ENCODE measurements at places on chromosomes 1 and 21.

GRCh38 chr1:38559446-38560165 is 300.0 kb downstream of the RRAGC start:
- DNase-seq, result peak; percentile 81

- peak; percentile 86 for DNase-seq
Measured at GRCh38 chr1:27872059-27872801, at the start of gene THEMIS2. TSS of gene THEMIS2 (plus strand) at chr1:27872544. CDS start at chr1:27872572, 28 bp downstream.

GRCh38 chr1:199723250-199723956 is 304.1 kb upstream of the NR5A2 start:
- DNase-seq, result no peak

- DNase-seq, result no peak
Measured at GRCh38 chr1:11796036-11796828, 9.5 kb downstream of the MTHFR start.

DNA sequence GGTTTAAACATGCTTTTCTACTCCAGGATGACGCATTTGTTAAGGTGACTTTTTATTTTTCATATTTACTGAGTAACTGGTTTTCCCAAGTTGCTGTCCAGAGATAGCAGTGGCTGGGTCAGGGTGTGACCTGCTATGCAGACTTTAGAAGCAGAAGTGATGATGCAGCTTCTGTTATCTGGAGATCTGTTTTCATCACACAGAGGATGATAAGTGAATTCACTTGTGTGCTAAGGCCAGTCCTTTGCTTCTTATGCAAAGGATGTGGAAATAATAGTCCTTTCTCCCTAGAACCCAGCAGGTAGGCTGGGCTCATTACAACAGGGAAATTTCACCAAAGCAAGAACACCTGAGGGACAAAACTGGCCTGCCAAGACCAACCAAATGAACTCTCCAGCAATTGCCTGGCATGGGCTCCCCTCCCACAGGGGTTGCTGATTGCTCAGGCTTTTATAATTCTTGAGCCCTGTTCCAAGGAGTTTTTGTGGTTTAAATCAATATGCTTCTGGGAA is 97.8 kb upstream of the LPGAT1 start:
- DNase-seq, result no peak

DNA sequence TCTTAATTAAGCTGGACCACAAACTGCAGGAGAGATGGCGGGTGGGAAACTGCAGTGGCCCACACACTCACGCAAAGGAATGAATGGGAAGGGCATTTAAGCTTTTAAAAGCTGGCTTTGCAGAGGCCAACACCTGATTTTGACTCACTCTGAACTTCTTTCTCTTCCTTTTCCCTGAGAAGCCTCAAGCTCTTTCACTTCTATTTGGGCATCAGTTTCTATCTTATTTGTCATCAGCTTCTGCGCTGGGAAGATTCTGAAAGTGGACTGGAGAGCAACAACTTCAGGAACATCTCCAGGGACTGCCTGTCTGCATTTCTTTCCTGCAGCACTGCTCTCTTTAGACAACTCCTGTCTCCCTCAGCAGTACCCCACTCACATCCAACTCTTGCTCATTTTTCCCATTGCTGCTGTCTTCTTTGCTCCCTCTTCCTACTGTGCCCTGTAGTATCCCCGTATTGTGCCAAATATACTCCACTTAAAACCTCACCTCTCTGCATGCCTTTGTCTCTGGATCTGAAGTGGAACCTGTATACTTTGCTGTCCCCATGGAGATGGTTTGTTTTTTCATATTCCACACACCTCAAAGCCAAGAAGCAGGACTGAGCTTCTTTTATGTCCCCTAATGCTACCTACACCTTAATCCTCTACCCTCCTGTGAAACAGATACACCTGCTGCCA is 143.3 kb upstream of the JUN start:
- DNase-seq, result no peak

- no peak for DNase-seq
Measured at GRCh38 chr1:235709018-235709417, 59.4 kb upstream of the GNG4 start.

GRCh38 chr1:89069951-89070350 is 4.9 kb upstream of the GBP1 start:
- DNase-seq, result no peak

- DNase-seq, result no peak
Measured at GRCh38 chr1:108841703-108842102, 15.2 kb downstream of the AKNAD1 start.

DNA sequence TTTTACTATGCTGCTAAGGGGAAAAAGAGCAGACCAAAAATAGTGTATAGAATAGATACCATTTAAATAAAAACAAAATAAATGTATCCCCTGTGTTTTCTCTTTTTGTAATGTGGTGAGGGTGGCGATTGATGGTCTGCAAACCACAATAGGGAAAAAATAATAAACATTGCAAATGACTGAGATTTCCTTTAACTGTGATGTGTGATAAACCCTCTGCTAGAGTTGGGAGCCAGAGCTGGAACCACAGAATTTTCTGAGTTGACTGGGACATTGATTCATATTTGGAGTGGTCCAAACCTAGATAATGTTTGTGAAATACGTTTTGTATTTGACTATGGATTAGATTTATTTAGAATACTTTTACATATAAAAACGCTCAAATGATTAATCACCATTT is 70.6 kb upstream of the PTGFR start:
- DNase-seq, result no peak

GRCh38 chr1:23756676-23757075 is 13.4 kb downstream of the ELOA start:
- DNase-seq, result no peak

DNA sequence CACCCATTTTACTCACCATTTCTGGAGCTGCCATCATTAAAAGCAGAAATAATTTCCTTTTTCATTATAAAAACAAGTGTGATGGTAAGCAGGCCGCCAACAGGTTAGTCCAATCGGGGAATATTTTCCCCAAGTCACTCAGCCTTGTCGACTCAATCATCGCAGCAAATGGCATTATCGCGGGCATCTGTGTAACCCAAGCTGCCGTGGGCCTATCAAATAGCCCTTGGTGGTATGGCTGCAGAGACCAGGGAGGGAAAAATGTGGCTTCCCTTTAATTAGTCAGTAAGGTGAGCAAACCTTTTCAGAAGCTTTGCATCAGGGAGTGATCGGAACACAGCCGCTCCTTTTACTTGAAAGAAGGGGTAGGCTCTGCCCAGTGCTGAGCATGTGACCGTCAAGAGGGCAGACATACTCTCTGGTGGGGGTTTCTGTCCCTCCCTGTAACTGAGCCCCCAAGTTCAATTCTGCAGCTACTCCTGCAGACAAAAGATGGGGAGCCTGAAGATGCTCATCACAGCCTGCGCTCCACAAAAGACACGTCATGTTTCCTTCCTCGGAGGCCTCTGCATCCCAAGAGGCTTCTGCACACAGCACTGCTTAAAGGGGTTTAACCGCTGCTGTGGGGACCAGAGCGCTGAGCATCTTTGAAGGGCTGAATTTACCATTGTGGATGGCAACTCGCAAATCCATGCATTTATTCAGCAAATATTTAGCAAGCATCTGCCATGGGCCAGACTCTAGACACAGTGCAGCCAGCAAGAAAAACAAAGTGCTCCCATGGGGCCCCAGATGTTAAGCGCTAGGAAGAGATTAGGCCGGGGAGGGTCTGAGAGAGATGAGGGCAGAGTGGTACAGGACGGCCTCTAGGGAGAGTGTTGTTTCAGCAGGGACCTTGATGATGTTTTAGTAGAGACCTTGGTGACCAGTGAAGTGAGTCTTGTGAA is 1.2 kb upstream of the TMPRSS3 start:
- no peak for DNase-seq

GRCh38 chr1:81208441-81208840 is 592.3 kb upstream of the ADGRL2 start:
- DNase-seq, result no peak

GRCh38 chr1:234775477-234776246 is 165.7 kb upstream of the IRF2BP2 start:
- no peak for DNase-seq

- no peak for DNase-seq
Measured at GRCh38 chr1:99407018-99407417, 142.7 kb downstream of the PLPPR4 start.

- peak; percentile 84 for DNase-seq
Measured at GRCh38 chr1:234842726-234843641, 233.0 kb upstream of the IRF2BP2 start.

DNA sequence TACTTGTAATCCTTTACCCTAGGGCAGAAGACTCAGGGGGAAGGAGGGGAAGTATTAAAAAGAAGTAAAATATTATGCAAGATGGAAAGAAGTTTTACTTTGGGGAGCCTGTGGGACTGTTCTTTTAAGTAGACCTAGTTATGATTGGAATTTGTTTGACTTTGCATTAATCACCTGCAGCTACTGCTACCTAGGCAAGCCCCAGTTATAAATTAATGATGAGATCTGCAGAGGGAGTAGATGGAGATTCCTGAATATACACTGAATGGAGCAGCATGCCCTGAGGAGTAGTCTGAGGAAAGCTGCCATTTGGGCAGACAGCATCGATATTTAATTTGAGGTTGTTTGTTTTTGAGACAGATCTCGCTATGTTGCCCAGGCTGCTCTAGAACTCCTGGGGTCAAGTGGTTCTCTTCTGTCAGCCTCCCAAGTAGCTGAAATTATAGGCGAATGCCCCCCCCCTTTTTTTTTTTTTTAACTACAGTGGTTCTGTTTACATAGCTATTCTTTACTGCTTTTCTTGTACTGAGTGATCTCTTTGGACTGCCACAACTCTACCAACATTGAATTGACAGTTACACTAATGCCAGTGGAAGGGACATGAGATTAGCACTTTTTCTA is 81.4 kb upstream of the SERTAD4 start:
- no peak for DNase-seq

DNA sequence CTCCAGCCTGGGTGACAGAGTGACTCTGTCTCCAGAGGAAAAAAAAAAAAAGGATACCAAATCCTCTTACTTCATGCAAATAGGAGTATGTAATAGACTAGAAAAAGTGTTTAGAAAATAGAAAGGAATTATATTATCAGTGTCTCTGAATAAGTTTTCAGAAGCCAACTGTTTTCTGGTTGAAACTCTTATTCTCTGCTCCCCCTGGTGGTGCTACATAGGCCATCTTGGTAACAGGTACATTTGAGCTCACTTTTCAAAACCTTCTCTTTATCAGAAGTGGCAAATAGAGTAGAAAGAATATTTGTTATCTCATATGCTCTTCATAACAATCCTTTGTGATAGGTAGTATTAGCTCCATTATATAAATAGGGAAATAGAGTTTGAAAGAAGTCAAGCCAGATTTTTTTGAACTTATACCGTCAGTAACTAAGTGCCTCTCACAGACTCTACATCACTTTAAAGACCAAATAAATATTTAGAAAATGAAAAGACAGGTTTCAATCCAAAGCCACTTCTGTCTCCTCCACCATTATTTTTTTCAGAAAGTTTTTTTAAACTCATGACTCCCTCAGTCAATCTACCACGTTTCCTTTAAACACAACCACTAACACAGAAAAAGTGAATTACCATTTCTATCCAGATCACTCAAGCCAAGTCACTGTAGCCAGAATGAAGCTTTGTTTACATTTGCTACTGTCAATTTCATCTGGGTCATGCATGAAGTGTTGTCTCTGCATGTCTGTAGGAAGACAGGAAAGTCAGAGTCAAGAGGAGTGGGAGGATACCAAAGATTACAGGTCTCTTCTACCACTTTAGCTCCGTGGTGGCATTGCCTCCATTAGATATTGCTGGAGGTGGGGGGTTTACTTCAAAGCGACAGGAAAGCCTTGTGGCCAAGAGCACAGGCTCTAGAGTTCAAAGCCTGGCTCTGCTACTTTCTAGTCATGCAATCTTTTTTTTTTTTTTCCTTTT is 45.6 kb downstream of the IL23R start:
- DNase-seq, result peak; percentile 41

GRCh38 chr1:146036965-146037646 is 15.6 kb upstream of the HJV start:
- DNase-seq, result peak; percentile 90

DNA sequence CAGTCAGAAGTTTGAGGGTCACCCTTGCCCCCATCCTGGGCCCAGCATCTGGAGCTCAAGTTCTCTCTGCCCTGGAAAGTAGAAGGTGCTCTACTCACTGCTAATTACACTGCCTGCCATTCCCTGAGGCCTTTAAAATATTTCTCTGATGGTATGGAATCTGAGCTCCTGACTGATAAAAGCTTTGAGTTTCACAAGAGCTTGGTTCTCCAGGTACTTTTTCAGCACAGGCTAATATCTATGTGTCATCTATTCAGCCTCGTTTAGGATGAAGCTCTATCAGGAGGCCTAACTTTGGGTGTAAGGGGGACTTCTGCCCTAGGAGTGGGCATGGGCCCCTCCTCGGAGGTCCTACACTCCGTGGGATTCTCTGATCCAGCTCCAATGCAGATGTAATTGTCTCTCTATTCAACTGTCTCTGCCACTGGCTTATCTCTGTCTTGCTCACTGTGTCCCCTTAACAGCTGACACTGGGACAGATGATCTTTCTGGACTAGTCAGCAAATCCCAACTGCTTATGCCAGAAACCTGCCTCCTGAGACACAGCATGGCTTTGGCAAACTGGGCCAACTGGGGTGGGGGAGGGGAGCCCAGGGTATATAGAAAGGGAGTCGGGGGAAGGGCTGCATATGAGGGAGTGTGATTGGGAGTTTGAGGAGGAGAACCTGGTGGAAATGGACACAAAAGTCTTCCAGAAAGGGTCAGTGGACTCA is 104.2 kb upstream of the GADD45A start:
- DNase-seq, result no peak

DNA sequence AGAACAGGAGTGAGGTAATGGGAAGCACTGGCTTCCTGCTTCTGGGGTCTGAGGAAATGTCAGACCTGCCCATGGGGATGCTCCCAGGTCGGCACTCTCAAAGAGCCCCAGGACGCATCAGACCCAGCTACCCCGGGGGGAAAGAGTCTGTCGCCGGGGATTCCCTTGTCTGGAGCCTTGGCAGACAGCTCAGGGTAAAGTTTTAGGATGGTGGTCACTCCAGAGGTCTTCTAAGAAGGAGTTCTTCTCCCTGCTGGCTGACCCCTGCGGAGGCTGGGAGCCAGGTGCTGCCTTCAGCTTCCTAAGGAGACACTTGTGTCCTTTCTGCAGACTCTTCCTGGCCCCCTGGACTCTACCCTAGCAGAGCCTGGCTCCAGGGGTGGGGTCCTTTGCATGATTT is 61.9 kb upstream of the PSEN2 start:
- DNase-seq, result no peak

- DNase-seq, result no peak
Measured at GRCh38 chr1:87786861-87787545, 458.3 kb downstream of the LMO4 start.

GRCh38 chr1:232142403-232143314 is 487.3 kb downstream of the SIPA1L2 start:
- DNase-seq, result no peak

DNA sequence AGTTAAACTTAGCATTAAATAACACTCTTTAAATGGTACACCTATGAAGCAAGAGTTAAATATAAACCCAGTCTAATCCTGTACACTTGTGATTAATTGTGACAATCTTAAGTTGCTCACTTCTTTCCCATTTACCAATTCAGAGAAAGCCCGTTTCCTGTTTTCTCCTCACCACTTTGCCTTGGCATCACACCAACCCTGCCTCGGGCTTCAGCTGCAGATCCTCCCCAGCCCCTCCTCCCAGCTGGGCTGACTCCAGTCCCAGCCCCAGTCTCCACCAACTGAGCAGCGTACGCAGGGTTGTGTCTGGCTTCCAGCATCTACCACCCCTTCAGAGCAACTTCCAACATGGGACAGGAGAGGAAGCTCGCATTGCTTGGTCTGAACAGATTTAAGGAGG is 4.1 kb downstream of the PYCR2 start:
- DNase-seq, result peak; percentile 44

Data from stimulated activated CD4-positive, alpha-beta T cell treated with anti-CD3 and anti-CD28 coated beads, Interleukin-2, amount 100 ng/mL, for 24 hours (primary cell).